ENCODE measurements at places on chromosomes 1 and 21.

DNA sequence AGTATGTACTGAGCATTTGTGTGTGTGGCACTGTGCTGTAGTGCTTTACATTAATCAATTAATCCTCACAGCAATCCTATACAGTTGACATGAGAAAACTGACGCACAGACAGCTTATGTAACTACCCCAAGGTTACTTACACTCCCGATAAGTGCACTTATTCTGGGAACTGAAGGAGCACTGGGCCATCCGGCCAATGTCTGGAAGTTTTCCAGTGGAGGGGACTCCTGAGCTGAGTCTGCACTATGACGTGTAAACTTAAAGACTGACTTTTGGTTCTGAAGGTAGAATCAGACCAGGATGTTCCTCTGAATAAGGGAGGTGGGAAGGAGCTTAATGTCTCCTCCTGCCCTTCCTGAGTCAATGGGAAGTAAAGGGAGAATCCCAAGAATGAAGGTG, 12.2 kb downstream of the TRABD2B start:
- DNase-seq = no peak

DNA sequence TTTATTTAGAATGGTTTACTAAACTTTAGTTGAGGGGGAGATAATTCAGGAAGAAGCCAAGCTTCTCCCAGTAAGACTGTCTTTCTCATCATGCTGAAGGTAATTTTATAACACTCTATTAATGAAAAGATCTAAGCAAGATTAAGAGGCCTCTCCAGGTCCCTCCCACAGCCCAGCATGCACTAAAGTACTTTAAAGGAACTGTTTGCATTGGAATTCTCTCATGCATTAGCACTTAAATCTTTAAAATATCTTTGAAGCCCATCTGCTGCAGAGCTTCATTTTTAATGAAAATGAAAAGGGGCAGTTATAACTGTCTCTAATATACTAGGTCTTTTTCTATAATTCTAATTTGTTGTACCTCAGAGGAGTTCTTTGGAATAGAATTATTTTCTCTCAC, 1379.1 kb upstream of the ADGRL4 start:
- no peak for DNase-seq

DNA sequence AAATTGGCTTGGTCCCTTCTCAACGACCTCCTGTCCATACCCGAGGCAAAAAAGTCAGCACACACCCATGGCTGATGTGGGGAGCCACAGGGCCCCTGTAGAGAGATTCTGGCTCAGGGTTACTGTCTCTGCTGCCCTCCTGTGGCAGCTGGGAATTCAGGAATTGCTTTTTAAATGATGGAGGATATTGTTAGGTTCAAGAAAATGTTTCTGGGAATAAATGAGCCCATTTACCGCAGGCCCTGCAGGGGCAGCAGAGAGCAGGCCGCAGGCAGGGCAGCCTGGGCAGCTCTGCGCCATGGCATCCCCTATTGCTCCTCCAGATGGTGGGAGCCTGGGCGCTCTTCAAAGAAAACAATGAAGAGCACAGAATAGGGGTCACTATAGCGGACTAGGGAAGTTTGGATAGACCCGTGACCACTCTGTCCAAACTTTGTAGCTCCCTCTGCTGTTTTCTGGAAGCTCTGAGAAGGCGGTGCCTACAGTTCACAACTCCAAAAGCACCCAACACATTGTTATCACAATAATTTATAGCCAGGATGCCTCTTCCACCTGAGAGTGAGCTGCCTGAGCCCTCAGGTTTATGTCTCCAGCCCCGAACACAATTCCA, 201.1 kb downstream of the BACH1 start:
- DNase-seq = peak; percentile 38

DNA sequence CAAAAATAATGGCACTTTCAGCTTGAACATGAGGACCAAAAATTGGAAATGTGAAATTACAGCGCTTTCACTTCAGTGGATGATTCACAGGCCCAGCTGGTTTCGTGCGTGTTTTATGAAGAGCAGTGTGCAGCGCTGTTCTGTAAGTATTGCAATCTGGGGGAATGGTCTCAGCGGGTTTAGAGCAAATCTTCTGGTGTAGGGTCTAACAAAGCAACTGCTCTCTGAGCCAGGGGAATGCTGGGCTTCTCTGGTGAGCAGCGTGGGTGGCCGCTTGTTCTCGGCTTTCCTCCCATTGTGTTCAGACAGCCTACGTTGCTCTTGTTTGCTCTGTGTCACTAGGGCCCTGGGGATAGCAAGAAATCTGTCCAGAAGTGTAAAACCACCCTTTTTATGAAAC, 42.4 kb upstream of the GADD45A start:
- no peak for DNase-seq

DNA sequence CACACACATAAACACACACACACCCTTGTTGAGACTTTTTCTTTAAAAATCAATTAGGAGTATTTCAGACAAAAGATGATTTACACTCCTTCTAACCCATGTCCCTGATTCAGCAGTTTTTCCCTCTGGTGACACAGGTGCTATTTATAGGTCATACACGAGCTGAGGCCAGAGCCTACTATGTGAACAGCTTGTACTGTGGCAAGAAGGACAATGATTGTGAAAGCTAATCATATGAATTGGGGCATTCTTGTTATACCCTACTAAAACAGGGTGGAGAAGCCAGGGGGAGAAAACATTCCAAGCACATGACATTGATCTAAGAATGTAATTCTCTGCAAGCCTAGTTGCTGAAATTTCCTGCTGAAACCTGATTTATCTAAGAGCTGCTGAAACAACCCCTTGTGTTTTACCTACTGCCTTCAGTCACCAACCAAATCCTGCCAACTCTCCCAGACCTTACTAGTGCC, 60.3 kb downstream of the XCL1 start:
- DNase-seq = no peak

- DNase-seq = no peak
These were observed 5.3 kb upstream of the MAP3K7CL start for GRCh38 chr21:29125191-29125590.

DNA sequence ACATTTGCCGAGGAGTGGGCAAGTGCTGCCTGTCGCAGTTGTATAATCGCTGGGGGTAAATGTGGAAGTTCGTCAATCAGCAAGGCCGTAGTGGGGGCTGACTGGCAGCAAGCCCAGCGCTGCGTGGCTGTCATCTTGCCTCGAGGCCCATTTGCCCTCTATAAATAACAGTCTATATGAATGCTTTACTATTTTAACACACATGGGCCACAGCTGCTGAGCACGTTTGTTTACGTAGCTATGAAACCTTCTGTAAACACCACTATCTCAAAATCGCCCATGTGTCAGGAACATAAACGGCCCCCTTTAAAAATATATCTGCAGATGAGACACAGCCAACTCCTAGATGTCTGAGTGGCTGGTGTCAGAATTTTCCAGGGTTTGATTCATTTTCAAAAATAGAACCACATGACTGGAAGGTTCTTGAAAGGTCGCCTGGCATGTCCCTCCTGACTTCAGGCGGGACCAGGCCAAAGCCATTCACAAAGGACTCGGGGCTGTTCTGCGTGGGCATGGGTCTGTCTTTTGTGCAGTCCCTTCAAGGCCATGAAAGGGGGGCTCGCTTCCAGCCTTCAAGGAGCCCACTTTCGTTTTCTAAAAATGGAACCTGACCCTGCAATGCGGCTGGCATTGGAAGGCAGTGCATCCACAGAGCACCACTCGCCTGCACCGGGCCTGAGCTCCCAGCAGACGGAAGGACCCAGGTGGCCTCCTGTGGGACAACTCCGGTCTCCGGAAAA, 205.5 kb downstream of the KCNJ6 start:
- DNase-seq = no peak

GRCh38 chr1:211739671-211740411, 64.4 kb upstream of the NEK2 start:
- DNase-seq = no peak

DNA sequence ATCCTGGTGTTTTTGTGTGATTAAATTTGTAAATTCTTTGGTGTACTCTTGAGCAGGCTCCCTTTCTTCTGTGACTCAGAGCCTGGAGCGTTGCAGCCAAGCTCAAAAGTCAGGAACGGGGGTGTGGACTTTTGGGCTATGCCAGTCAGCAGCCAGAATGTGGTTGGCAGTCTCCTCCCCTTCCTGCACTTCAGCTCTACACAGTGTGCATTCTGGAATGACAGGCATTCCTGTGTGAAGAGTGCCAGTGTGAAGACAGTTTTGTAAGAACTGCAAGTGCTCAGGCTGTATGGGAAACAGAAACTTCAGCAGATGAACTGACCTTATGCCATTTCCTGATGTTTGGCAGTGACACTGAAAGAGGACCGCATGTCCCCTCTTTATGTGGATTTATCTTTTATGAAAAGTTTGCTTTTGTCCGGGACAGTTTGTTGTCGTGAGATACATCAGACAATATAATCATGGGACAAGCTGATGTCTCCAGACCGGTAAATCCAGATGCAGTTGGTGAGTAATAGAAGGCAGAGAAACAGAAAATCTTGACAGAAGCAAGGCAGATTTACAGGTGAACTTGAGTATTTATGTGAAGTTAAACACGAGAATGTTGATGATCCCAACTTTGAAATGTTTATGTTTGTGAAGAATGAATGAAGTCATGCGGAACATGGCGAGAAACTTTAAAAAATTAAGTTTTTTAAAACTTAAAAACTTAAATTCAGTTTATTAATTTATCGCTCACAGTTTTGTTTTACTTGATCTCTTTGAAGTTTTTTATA, 67.7 kb upstream of the RCC1 start:
- no peak for DNase-seq

DNA sequence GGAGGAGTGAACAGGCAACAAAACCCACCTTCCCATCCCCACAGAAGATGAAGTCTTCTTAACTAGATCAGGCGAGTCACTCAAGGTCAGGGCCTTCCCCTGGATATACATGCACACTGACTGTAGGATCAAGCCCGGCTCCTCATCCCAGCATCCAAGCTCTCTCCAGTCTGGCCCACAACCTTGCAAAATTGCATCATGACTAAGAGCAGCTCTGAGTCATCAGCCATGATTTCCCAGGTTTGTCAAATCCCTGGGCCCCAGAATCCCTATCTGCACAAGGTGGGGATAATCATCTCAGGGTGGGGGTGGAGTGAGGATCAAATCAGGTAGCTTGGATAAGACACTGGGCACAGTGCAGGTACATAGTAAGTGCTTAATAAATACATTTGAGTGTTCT, 199.3 kb upstream of the GRIK3 start:
- DNase-seq = no peak

DNA sequence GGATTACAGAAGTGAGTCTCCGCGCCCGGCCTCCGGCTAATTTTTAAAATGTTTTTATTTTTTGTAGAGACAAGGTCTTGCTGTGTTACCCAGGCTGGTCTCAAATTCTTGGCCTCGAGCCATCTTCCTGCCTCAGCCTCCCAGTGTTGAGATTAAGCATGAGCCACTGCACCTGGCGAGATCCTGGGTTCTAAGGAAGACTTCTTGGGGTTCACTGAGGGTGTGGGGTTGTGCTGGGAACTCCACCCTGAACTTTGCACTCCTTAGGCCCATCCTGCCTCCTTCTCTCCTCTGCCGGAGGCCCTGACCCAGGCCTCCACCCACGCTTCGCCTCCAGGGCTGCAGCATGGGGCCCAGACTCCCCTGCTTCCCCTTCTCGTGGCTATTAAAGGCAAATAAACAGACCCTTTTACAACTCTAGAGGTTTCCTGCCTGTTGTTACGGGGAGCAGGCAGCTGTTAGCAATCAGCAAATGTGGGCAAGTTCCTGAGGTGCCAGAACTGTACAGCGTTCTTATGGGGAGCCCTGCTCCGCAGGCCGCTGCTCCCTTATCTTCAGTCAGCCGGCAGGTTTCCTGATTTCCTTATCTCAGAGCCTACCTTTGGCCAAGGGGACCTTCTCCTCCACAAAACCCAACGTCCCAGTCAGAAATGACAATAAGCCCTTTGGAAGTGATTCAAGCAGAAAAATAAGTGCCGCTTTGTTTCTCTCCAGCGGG, 41.0 kb upstream of the LIN9 start:
- peak; percentile 39 for DNase-seq

- DNase-seq = no peak
These were observed 116.1 kb downstream of the PAPPA2 start for GRCh38 chr1:176579087-176579486.

GRCh38 chr1:212440419-212440818, 7.7 kb downstream of the NENF start:
- DNase-seq = no peak

- DNase-seq = peak; percentile 77
These were observed 23.1 kb downstream of the DYRK3 start for GRCh38 chr1:206658264-206658980.
